ENCODE measurements at places on chromosomes 6 and 20.

- DNase-seq: no peak
These were observed 53.0 kb upstream of the ANKEF1 start for GRCh38 chr20:9981829-9982228.

- DNase-seq: no peak
These were observed 772.7 kb downstream of the MAFB start for GRCh38 chr20:39916236-39916765.

DNA sequence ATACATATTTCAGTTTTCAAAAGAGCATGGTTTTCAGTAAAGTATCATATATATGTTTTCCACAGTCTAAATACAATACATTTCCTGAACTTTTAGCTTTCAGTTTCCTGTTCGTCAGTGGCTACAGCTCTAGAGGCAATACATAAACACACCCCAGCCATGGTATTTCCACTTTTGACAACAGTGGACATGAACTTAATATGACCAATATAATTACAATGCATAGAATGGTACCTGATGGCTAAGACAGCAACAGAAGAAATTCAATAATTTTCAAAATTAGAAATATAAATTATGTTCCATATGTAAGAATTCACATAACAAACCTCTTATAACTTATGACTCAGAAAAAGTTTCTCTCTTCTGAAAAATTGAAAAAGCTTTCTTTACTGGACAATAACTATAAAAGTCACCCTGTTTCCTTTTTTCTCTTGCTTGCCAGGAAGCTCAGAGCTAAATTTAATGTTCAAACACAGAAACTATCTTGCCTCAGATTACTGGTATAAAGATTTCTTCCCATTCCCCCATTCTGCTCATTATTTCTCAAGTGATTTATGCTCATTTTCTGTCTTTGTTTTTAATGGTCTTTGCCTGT lies 19.2 kb downstream of the FKBP5 start:
- no peak for DNase-seq

DNA sequence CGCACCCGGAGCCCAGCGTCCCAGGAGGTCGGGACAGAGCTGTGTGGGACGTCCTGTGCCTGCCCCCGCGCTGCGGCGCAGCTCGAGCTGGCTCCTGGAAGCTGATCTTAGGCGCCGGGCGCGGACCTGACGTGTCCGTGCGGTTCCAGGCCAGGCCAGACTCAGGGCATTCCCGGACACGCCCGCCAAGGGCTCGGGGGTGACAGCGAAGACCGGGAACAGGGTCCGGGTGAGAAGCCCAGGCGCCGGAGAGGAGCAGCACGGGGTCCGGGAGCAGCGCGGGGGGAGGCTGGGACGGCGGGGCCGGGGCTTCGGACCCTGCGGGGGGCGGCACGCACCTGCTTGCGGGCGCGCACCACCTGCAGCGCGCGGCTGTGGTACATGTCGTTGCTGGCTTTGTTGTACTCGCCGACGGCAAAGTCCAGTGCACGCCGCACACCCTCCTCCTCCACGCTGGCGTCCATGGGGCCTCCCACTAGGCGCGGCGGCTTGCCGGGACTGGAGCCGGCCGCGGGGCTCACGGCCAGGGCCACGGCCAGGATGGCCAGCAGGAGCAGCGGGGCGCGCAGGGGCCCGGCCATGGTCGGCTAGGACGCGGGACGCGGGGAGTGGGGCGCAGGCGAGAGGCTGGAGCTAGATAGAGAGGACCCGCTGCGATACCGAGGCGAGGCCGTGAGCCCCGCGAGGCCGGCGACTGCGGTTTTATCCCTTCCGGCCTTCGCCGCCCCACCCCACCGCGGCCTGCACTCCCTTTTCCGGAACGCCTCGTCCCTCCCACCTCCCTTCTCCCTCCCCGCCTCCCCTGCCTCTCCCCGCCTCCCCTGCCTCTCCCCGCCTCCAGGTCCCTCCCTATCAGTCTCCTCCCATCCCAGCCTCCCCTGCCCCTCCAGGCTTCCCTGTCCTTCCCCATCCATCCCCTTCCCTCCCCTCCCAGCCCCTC lies at the start of gene CST3:
TSS of gene CST3 (minus strand) at position 674 of the 940 bp plus-strand sequence. CDS start at position 581, 93 bp downstream.
- peak; percentile 77 for DNase-seq

DNA sequence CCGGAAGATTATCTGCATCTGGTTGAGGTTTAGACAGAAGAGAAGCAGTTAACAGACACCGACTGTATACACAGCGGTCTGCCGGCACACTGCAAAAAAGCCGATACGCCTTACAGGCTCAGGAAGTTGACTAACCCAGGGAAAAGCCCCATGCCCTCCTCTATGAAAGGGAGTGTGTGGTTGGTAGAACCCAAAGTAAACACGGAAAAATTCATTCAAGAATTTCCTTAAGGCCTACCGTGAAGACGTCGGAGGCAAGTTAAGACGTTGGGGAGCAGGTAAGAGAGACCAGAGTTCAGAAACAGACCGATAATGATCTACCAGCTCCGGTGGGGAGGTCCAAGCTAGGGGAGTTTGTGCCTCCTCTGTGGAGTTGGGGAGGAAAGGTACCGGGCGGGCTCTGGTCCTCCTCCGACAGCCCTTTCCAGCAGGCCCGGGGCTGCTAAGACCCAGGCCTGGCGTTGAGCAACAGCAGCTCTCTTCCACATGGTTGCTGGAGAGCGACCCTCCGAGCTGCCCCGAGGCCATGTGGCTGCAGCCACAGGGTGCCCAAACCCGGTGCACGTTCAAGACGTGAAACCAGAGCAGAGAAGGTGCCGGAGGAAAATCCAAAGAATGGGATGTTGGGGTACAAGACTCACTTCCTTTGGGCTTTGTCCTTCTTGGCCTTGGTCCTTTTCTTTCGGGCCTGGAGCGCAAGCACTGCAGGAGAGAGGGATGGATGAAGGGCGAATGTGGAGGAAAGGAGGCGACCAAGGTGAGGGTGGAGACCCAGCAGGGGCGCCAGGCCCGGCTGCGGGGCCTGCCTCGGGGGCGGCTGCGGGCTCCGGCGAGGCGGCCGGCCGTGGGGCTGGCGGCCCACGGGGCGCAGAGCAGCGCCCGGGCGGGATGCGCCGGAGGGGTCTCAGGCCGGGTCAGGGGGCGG lies 809 bp downstream of the SRPK1 start:
- DNase-seq: no peak

DNA sequence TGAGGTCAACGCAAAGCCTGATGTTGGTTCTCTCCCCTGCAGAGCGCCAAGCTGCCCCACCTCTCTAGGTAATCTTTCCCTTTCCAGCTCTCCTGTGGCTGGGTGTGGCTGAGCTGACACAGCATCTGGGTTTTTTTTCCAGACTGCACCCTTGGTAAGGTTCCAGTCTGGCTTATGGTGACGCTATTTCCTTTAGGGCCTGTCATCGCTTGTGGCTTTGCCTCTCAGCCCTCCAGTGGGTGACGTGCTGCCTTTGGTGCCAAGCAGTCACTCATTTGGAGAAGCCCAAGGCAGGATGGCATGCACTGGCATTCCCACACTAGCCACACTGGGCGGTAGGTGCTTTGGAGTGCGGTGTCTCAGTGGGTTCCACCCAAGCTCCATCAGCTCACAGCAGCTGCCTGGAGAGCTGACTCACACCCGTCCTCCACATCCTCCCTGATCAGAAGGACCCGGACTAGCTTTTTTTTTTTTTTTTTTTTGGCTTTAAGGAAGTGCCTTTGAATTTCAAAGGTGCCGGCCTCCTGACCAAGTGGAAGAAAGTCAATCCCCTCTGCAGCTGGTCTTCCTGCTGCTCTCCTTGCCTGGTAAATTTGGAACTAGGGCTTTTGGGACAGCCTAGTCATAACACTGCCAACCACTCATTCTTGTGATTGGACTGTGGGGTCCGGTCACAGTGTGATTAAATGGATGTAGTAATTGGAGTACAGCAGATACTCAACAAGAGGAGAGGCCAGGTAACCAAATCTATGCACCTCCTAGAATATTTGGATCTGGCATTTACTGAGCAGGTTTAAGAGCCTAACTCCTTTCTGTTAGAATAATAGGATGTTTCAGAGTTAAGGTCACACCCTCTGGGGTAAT lies 153.6 kb downstream of the CD83 start:
- peak; percentile 80 for DNase-seq

GRCh38 chr20:8242827-8243724 lies 111.0 kb downstream of the PLCB1 start:
- no peak for DNase-seq

Data from GDM1 (cell line).